GM23338 (cell line): ENCODE measurements at places on chromosomes 5 and 9. TPM values are rescaled to one million over a fixed set of nuclear protein-coding genes. Genes with fewer than 3 reads are reported as not detected.

PCDHGC4 gene
- 0.31 TPM in 1 of 2 replicates, not detected in the other for polyA plus RNA-seq

GHR gene
- polyA plus RNA-seq = 0.09 and 0.21 TPM in 2 replicates

WNT8A gene
- not detected in 2 replicates for polyA plus RNA-seq

STRBP gene
- 80.5 and 89.0 TPM in 2 replicates for polyA plus RNA-seq

BARHL1 gene
- polyA plus RNA-seq = not detected in 2 replicates

AJM1 gene
- 0.28 and 0.36 TPM in 2 replicates for polyA plus RNA-seq

SH3PXD2B gene
- 40.2 and 48.0 TPM in 2 replicates for polyA plus RNA-seq

HAPLN1 gene
- polyA plus RNA-seq = 0.85 and 1.5 TPM in 2 replicates

C5orf47 gene
- polyA plus RNA-seq = 0.50 and 1.1 TPM in 2 replicates

SPATA31A3 gene
- polyA plus RNA-seq = not detected in 2 replicates

CDX1 gene
- polyA plus RNA-seq = not detected in 2 replicates

RAB3C gene
- 27.6 and 30.6 TPM in 2 replicates for polyA plus RNA-seq

- no peaks in the 10 kb centered on the region for H3K36me3 ChIP-seq
- no peak for DNase-seq
- no peak overlapping the region; the same call in 1 of the 2 replicates for H3K27ac ChIP-seq
- no peak overlapping the region for H3K4me3 ChIP-seq
Observed at GRCh38 chr5:145157841-145158240, 677.3 kb downstream of the PRELID2 start.

DNA sequence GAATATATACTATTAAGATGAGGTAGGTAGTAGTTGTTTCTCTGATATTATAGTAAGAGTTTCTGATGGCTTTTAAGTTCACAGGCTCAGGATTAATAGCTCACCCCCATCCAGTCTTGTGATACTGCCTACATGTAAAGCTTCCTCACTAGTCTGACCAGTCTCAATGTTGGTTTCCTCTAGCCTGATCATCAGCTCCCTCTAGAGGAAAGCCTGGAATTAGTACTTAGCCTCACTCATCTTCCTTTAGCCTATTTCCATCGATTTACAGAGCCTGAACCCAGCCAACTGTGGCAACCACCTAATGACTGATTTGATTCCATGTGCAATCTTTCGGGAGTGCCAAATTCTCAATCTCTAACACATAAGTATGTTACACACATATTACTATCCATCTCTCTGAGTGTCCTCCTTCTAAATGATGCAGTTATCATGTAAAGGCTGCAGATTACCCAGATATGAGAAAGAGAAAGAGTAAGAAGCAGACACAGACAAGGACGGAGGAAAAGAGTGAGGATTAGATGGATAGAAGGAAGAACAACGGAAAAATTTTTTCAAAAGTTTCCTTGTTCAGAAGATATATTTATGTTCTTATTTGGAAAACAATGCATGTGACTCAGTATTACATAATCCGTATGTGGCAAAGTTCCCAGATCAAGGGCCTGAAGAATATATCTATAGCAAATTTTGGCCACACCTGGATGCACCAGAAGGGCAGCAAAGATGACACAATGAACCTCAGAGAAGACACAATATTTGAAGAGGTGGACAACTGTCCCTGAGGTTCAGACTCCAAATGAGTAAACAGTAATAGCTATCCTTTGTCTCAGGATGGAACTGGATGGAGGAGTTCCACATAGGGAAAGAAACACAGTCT lies 333.7 kb downstream of the ELAVL2 start:
- H3K36me3 ChIP-seq = no peaks in the 10 kb centered on the region
- peak; percentile 81 for DNase-seq
- H3K4me3 ChIP-seq = no peak overlapping the region
- H3K27me3 ChIP-seq = no peaks in the 10 kb centered on the region
- H3K27ac ChIP-seq = no peak overlapping the region

- H3K4me3 ChIP-seq = no peak overlapping the region
- no peaks in the 10 kb centered on the region for H3K27me3 ChIP-seq
- 0 out of 2 replicates have a peak, but pooled peaks cover 8% of the 10 kb centered on the region for H3K36me3 ChIP-seq
- no peak overlapping the region for H3K27ac ChIP-seq
- DNase-seq = peak; percentile 4
Observed at GRCh38 chr9:76161541-76161940, 232.7 kb downstream of the RFK start.

- no peaks in the 10 kb centered on the region; the same call in 1 of the 2 replicates for H3K4me1 ChIP-seq
- no peaks in the 10 kb centered on the region for H3K27me3 ChIP-seq
- H3K27ac ChIP-seq = no peak overlapping the region
- H3K36me3 ChIP-seq = no peaks in the 10 kb centered on the region
Observed at GRCh38 chr9:6829027-6829426, 71.3 kb downstream of the KDM4C start.

- H3K36me3 ChIP-seq = no peaks in the 10 kb centered on the region
- no peak overlapping the region for H3K27ac ChIP-seq
- no peak overlapping the region for H3K4me3 ChIP-seq
Observed at GRCh38 chr9:13083366-13083765, 196.1 kb downstream of the MPDZ start.

- no peak overlapping the region for H3K4me3 ChIP-seq
- no peaks in the 10 kb centered on the region for H3K36me3 ChIP-seq
- DNase-seq = peak; percentile 94
- H3K27me3 ChIP-seq = peaks cover 7% of the 10 kb centered on the region; the same call in 1 of the 2 replicates
- H3K27ac ChIP-seq = no peak overlapping the region
- H3K4me1 ChIP-seq = no peaks in the 10 kb centered on the region
Observed at GRCh38 chr9:97954550-97954989, 16.6 kb upstream of the HEMGN start.

- peak overlapping the region; percentile 29; the same call in 1 of the 2 replicates for H3K4me3 ChIP-seq
- peak; percentile 94 for DNase-seq
- peaks cover 44% of the 10 kb centered on the region for H3K4me1 ChIP-seq
Observed at GRCh38 chr5:5179597-5179996, 39.5 kb downstream of the ADAMTS16 start.

DNA sequence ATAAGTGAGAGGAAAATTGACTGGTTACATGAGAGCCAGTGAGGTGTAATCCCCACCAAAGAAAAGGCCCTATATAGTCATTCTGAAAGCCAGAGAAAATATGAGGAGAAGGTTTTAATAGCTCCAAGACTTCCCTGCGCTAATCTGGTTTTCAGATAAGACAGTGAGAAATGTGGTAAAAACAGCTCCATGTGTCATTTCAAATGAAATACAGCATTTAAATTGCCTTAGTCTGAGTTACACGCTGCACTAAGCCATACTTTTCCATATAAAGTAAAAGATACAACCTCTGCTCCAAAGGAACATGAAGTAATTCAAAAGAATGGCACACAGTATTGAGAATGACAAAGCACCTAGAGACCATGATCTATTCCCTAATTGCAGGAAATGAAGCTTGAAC lies 378.0 kb upstream of the PDE4D start:
- H3K4me3 ChIP-seq = no peak overlapping the region
- no peak overlapping the region for H3K27ac ChIP-seq
- no peaks in the 10 kb centered on the region for H3K36me3 ChIP-seq
- 0 out of 2 replicates have a peak, but pooled peaks cover 3% of the 10 kb centered on the region for H3K4me1 ChIP-seq
- no peak for DNase-seq

- H3K27me3 ChIP-seq = no peaks in the 10 kb centered on the region
- peaks cover 19% of the 10 kb centered on the region; the same call in 1 of the 2 replicates for H3K4me1 ChIP-seq
- DNase-seq = no peak
- no peaks in the 10 kb centered on the region for H3K36me3 ChIP-seq
Observed at GRCh38 chr9:81028504-81028903, 660.8 kb downstream of the TLE1 start.

DNA sequence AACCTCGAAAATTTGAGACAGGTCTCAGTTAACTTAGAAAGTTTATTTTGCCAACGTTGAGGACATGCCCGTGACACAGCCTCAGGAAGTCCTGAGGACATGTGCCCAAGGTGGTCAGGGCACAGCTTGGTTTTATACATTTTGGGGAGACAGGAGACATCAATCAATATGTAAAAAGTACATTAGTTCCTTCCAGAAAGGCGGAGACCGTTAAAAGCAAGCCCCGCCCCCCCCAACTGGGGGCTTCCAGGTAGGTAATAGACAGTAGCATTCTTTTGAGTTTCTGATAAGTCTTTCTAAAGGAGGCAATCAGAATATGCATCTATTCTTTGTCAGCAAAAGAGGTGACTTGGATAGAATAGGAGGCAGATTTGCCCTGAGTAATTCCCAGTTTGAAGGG lies 599 bp upstream of the MOCS2 start:
- 0 out of 2 replicates have a peak overlapping the region, but pooled peaks have one; percentile 33 for H3K27ac ChIP-seq
- peak; percentile 22 for DNase-seq
- no peaks in the 10 kb centered on the region for H3K27me3 ChIP-seq
- H3K4me1 ChIP-seq = peaks cover 10% of the 10 kb centered on the region
- no peaks in the 10 kb centered on the region for H3K36me3 ChIP-seq

DNA sequence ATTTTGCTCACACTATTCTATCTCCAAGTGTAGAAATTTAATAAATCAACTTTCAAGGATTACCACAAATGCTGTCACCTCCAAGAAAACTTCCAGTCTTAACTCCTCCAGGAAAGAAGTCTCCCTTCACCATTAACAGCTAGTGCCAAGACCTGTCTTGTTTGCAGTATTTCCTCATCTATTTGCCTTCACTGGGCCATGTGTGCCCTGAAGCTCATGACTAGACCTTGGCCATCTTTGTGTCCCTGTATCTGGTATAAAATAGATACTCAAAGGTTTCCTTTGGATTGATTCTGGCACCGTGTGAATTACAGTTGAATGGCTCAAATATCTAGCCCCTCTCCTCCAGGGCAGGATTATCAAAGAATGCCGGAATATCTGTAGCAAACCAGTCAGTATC lies 346.7 kb upstream of the KLF4 start:
- H3K4me3 ChIP-seq = no peak overlapping the region
- no peaks in the 10 kb centered on the region for H3K4me1 ChIP-seq
- H3K27me3 ChIP-seq = no peaks in the 10 kb centered on the region
- no peak for DNase-seq
- H3K27ac ChIP-seq = no peak overlapping the region
- no peaks in the 10 kb centered on the region for H3K36me3 ChIP-seq

- H3K27me3 ChIP-seq = no peaks in the 10 kb centered on the region
- no peak for DNase-seq
- H3K4me1 ChIP-seq = no peaks in the 10 kb centered on the region
Observed at GRCh38 chr5:175284806-175285205, 159.2 kb downstream of the DRD1 start.

DNA sequence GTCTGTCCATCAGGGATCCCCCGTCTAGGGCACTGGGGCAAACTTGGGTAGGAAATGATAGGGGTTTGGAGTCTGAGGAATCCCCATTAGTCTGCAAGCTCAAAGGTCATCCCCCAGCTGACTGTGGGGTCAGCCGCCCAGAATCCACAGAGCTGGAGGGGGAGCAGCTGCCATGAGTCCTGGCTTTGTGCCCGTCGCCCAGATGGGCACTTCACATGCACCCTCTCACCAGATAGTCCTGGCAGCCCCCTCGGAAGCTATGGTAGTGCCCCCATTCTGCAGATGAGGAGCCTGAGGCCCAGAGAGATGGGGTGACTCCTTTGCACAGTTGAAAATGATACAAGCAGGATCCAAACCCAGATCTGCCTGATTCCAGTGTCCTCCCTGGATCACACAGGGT lies 35.7 kb upstream of the RPL26L1 start:
- H3K36me3 ChIP-seq = peaks cover 3% of the 10 kb centered on the region; the same call in 1 of the 2 replicates
- H3K4me1 ChIP-seq = no peaks in the 10 kb centered on the region
- H3K27ac ChIP-seq = no peak overlapping the region
- no peak overlapping the region for H3K4me3 ChIP-seq

- H3K27ac ChIP-seq = no peak overlapping the region
- H3K36me3 ChIP-seq = no peaks in the 10 kb centered on the region
- H3K4me3 ChIP-seq = no peak overlapping the region
- no peak for DNase-seq
- peaks cover 12% of the 10 kb centered on the region for H3K4me1 ChIP-seq
Observed at GRCh38 chr5:42516282-42517042, 93.2 kb downstream of the GHR start.

- no peak overlapping the region for H3K4me3 ChIP-seq
Observed at GRCh38 chr5:147920420-147921030, 14.2 kb upstream of the C5orf46 start.

DNA sequence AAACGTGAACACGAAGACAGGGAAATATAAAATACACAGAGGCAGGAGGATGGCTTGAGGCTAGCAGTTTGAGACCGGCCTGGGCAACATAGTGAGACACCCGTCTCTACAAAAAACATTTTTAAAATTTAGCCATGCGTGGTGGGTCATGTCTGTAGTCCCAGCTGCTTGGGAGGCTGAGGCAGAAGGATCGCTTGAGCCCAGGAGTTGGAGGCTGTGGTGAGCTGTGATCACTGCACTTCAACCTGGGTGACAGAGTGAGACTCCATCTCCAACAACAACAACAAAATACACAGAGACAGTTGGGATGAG lies 55.1 kb downstream of the SUSD1 start:
- H3K27me3 ChIP-seq = no peaks in the 10 kb centered on the region
- DNase-seq = no peak
- peaks cover 9% of the 10 kb centered on the region for H3K4me1 ChIP-seq
- no peak overlapping the region for H3K27ac ChIP-seq
- no peak overlapping the region for H3K4me3 ChIP-seq

DNA sequence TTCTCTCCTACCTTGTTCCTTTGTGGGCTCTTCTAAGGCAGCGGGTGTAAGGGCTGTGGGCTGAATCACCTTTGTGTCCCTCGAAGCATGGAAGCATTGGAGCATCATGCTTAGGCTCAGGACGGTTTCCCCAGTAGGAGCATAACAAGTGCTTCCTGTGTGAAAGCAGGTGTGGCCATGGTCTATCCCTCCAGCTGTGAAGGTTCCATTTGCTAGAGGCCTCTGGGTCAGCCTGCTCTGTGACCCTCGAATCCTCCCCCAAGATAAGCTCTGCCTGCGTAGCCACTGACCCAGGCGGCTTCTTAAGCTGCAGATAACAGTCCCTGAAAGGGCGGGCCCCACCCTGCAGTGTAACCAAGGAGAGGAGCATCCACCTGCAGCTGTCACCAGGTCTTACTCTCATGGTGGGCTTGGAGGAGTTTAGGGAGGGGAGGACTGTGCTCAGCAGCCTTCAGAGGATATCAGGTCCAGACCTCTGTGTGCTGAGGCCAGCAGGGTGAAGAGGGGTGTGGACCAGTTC lies 8.4 kb upstream of the NDST1 start:
- H3K4me1 ChIP-seq = peaks cover 23% of the 10 kb centered on the region
- H3K27me3 ChIP-seq = no peaks in the 10 kb centered on the region

GRCh38 chr5:67028941-67029340 lies 167.7 kb downstream of the CD180 start:
- H3K4me3 ChIP-seq = no peak overlapping the region
- no peaks in the 10 kb centered on the region for H3K4me1 ChIP-seq
- no peak overlapping the region for H3K27ac ChIP-seq
- DNase-seq = no peak

GRCh38 chr9:23343226-23343625 lies 482.8 kb downstream of the ELAVL2 start:
- no peak for DNase-seq
- no peaks in the 10 kb centered on the region for H3K27me3 ChIP-seq
- no peak overlapping the region for H3K27ac ChIP-seq
- no peaks in the 10 kb centered on the region for H3K36me3 ChIP-seq
- no peaks in the 10 kb centered on the region for H3K4me1 ChIP-seq

- H3K4me1 ChIP-seq = peaks cover 35% of the 10 kb centered on the region
- H3K36me3 ChIP-seq = no peaks in the 10 kb centered on the region; the same call in 1 of the 2 replicates
- H3K27me3 ChIP-seq = peaks cover 100% of the 10 kb centered on the region
- no peak overlapping the region for H3K27ac ChIP-seq
Observed at GRCh38 chr9:97852001-97852398, 1.0 kb upstream of the FOXE1 start.

- H3K27ac ChIP-seq = no peak overlapping the region
- H3K36me3 ChIP-seq = no peaks in the 10 kb centered on the region
- no peak overlapping the region for H3K4me3 ChIP-seq
- no peak for DNase-seq
- H3K27me3 ChIP-seq = no peaks in the 10 kb centered on the region
Observed at GRCh38 chr9:38386319-38386895, 6.1 kb upstream of the ALDH1B1 start.
